Right ventricle myocardium inferior (tissue), 1 donor: ENCODE measurements at places on chromosomes 3 and 15.

DNA sequence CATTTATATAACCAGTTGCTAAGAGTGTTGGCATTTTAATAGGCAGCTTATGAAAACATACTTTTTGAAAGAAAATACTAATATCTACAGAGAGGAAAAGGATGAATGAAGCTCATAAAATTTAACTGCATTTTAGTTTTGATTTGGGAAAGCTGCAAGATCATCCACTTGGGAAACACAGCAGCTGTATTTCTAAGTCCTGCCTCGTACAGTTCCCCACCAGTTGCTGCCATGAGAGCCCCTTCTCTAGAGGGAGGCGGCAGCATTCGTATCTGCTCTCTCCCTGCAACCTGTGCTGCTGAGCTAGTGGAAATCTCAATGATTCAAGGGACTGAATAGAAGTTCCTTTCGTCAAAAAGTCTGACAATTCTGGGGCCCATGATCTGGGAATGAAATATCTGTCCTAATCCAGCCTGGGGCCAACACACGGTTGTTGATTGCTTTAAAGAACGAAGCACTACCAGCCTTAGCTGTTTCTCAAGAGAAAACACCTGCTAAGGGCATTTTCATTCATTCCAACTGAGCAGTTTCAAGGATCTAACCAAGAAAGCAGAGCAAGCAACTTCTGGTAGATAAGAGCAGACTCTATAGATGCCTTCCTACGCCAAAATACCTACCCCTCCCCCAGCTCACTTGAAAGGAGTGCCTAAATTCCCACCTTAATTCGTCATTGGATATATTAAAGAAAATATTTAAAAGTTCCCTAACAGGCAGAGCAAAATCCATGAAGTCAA, 223.7 kb downstream of the MAGI1 start:
- no peak for DNase-seq

DNA sequence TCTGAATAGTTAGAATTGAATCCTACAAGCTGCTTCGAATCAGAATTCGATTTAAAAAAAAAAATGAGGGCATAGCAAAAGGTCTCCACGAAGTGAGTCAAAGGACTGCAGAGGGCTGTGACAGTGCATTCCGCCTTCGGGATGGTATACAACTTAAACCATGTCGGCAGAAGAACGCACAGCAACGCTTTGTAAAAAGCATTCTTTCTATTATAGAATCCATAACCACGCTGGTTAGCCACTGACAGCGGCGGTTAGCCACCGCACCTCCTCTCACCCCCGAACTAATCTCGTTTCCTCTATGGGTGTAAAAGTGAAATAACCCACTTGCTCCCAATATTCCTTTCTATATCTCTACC, 664 bp upstream of the PIK3CA start:
- no peak for DNase-seq

- DNase-seq, result no peak
Measured at GRCh38 chr15:29119847-29120246, 149.8 kb downstream of the NSMCE3 start.

DNA sequence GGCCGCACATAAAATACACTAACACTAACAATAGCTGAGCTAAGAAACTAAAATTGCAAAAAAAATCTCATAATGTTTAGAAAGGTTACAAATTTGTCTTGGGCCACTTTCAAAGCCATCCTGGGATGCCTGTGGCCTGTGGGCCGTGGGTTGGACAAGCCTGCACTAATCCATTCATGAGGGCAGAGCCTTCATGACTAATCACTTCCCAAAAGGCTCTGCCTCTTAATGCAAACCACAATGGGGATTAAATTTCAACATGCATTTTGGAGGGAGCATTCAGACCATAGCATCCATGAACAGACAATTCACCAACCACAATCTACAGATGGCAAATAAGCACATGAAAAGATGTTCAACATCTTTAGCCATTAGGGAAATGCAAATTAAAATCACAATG, 128.2 kb downstream of the SUCLG2 start:
- DNase-seq, result no peak

DNA sequence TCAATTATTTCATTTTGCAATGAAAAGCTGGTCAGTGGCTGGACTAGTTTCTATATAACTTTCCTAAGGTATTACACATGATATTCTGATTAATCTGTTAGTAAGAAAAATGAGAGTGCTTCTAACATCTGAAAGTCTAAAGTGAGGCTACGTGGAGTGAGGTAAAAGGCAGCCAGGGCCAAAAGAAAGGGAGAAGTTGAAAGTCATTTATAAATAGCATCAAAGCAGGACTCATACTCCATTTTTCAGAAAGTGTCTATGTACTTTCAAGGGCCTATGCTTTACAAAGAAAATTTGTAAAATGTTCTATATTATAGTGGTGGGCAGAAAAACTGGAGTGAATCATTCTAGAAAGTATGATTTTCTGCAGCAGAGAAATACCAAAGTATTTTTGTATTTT, 80.0 kb downstream of the CSNK1G1 start:
- no peak for DNase-seq

- no peak for DNase-seq
Measured at GRCh38 chr3:142318331-142318730, 92.9 kb upstream of the GK5 start.

DNA sequence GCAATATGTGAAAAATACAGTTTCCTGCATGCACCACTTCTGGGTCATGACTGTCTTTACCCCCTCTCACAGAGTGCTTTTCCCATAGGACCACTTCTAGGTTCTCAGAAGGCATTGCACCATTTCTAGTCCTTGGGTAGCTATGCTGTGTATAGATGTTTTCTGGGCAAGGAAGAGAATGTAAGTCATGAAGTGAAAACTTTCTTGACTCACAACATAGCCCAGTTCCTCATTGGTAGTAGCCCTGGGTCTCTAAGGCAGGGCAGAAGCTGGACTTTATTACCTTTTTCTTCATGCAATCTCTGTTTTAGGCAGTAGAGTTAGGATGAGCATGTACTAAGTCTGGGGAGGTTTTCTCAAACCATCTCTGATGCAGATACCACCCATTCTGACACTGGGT, 203.1 kb downstream of the EPHB1 start:
- no peak for DNase-seq

DNA sequence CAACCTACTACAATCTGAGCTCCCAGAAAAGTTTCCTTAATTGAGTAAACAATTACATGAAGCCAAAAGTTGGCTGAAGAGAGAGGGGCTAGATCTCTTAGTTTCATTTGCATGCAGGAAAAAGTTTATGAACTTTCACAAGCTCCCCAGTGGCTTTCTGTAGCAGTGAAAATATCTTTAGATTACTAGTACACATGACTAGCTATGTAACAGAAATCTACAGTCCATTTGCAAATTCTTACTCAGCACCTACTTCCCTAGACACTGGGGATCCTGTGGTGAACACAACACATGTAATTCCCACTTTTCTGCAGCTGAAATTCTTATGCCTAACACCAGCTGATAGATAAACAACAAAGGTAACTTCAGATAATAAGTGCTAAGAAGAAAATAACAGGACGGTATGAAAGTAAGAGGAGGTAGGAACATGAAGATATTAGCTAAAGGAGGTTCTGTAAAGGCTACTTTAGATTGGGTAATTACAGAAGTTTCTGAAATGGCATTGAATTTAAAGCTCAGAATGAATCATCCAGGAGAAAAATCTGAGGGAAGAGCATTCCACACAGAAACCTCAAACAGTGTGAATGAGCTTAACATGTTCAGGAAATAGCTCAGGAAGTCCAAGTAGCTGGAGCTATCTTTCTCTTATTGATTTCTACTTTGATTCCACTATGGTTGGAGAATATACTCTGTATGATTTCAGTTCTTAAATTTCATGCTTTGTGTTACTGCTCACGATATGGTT, 204.8 kb downstream of the MAGI1 start:
- DNase-seq, result no peak

GRCh38 chr3:130699765-130700164, 46.9 kb downstream of the PIK3R4 start:
- DNase-seq, result no peak

GRCh38 chr3:183555541-183556081, at the start of gene KLHL6:
KLHL6 (minus strand) TSS chr3:183555706; CDS start chr3:183555653, 53 bp downstream.
- DNase-seq, result peak; percentile 75

DNA sequence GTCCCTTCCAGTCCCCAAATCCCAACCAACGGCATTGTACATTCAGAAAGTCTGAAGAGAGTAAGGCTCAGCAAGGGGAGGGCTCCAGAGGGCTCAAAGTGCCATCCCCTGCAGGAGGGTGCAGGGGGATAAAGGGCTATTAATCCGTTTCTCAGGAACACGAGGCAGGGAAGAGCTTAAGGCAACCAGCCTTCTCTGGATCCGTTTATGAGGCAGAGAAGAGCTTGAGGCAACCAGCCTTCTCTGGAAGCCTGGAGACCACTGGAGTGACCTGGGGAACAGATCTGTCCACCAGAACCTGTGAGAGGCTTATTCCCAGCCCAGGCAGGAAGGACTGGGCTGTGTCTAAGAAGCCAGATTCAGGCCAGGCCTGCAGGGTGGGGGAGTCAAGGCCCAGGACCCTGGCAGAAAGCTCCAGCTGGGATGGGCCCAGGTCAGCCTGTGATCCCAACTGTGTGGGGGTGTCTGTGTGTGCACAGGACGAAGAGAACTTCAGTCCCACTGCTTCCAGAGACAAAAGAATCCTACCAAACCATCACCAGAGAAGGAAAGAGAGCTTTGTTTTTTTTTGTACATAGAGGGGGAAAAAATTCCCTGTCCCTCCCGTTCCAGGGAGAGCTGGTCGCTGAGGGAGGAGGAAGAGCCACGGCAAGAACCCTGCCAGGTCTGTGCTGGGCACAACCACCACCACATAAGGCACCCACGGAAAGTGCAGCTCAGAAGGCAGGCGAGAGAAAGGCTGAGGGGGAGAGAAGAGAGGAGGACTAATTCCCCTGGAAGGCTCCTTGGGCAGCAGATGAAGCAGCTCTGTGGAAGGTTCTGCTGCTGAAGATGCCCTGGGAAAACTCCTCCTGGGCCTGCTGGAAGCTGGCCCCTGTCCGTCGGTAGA, 1.6 kb upstream of the ULK3 start:
- DNase-seq, result no peak

- DNase-seq, result no peak
Measured at GRCh38 chr3:11778248-11778647, 68.4 kb downstream of the TAMM41 start.

- no peak for DNase-seq
Measured at GRCh38 chr3:58048301-58048700, 40.1 kb downstream of the FLNB start.

- no peak for DNase-seq
Measured at GRCh38 chr15:91067036-91067435, 33.0 kb upstream of the SV2B start.

GRCh38 chr15:59295261-59296001, 77.2 kb downstream of the MYO1E start:
- no peak for DNase-seq

DNA sequence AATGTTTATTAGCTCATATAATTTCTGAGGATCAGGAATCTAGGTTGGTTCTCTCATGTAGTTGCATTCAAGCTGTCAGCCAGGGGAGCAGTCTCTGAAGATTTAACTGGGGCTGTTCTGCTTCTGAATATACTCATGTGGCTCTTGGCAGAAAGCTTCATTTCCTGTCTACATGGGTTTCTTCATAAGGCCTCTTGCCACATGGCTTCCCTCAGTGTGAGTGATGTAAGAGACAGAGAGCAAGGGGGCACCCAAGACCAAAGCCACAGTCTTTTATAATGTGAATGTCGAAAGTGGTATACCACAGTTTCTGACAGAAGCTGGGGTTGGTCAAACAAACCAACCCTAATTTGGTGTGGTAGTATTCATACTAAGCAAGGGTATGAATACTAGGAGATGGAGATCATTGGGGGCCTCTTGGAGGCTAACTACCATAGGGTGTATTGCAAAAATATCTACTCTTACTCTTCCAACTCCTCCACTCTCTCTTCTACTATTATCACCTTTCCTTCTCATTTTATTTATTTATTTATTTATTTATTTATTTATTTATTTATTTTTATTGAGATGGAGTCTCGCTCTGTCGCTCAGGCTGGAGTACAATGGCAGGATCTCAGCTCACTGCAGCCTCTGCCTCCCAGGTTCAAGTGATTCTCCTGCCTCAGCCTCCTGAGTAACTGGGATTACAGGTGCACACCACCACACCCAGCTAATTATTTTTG, 123.8 kb downstream of the B3GALNT1 start:
- no peak for DNase-seq

DNA sequence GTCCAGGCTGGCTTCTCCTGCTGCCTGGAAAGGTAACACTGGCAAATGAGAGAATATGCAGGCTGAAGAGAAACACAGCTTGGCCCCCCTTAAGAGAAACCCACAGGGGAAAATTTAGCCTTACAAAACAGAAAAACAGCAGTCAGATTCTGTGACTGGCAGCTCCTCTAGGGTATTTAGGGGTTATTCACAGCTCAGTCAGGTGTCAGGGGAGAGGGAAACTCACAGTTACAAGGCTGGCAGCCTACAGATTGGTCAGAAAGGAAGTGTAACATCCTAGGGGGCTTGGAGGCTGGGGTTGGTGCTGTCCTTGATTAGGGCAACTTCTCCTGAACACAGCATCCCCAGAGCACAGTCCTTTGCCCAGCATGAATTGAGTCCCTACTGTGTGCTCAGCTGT, 81.4 kb downstream of the SEMA5B start:
- no peak for DNase-seq

DNA sequence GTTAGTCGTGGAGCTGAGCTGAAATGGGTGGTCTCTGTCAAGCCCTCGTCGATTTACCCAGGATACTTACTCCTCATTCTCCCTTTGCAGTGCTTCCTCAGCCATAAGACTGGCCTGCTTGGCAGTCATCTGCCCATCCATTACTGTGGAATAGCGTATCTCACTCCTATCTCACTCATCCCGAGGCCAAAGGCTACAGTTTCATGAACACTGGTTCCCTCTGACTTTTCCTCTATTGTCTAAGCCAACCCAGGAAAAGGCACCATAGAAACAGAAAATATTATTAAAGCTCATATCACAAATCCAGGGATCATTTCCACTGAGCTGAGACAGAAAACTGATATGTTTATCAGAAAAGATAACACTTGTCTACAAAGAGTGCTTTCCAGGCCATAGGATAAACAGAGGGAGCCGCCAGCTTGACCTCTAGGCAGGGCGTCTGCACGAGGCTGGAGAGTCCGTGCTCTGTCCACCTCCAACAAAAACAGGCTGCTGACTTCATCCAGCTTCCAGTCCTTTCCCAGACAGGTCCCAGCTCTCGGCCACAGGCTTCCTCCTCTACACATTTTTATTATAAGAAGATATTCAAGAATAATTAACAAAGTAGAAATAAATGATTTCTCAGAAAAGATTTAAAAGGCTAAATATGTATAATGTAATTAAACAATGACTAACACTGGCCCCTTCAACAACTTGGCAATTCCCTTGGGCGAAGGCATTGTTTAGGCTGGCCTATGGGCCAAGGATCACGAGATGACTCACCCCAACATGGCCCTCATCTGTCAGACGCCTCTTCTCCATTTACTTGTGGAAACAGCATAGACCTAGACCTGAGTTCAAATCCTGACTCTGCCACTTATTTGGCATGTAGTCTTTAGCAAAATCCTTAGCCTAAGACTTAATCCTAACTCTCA, 27.4 kb upstream of the BOC start:
- no peak for DNase-seq

GRCh38 chr3:133276594-133276993, 123.3 kb upstream of the BFSP2 start:
- no peak for DNase-seq

GRCh38 chr3:129973853-129974563, 512 bp upstream of the TRH start:
- DNase-seq, result no peak

- DNase-seq, result no peak
Measured at GRCh38 chr3:8713901-8714759, 19.5 kb upstream of the CAV3 start.

- no peak for DNase-seq
Measured at GRCh38 chr3:40602778-40603385, 78.1 kb downstream of the ZNF621 start.
